Frontal cortex (tissue), 4 donors: ENCODE measurements at places on chromosomes 13 and 19.
A peak's percentile ranks its signal among the peaks of the same experiment; 100 is the strongest.

DNA sequence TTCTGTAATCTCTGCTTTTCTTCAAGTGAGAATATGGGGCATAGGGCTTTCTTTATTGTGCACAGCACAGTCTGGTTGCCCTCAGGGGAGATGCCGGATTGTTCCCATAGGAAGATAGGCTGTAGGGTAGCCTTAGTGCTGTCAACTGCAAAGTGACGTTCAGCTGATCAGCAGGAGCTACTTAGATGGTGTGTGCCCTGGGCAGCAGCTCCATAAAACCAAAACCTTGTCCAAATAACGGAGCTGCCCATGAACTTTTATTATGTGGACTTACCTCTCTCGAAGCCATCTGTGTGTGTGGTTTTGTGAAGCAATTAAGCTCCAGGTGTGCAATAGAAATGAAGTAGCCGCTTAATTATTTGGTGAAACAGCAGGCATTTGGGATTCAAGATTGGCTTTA lies 120.0 kb upstream of the RNF113B start:
- DNase-seq = no peak

GRCh38 chr19:39132344-39132969 lies 6.9 kb downstream of the PAK4 start:
- no peak for DNase-seq

DNA sequence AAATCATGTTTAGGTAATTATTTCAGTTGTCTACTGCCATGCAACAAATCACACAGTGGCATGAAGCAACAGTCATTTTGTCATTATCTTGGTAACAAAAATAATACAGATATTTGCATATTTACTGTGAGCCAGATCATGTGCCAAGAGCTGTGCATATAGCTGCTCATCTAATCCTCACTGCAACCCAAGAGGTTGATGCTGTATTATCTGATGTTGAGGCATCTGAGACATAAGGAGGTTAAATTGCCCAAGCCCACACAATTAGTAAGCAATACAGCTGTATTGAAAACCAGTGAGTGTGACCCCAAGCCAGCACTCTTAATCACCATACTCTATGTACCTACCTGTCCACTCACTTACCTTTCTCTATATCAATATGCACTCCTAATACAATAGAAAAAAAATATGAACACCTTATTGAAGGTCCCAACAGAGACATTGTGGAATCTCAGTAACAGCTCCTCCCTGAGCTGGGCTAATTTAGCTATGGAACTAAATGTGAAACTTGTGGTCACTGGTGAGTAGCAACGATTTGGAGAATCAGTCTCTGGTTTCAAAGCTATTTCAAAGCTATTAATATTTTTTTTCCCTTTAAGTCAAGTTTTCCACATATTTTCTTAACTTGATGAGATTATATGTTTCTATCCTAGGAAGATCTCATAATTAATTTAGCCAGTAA lies 185.2 kb downstream of the KLF12 start:
- DNase-seq = no peak

- no peak for DNase-seq
Measured at GRCh38 chr19:917323-918151, at the start of gene KISS1R. Gene KISS1R, plus strand, starts transcription at chr19:917333. Its CDS starts 170 bp downstream, at chr19:917503.

DNA sequence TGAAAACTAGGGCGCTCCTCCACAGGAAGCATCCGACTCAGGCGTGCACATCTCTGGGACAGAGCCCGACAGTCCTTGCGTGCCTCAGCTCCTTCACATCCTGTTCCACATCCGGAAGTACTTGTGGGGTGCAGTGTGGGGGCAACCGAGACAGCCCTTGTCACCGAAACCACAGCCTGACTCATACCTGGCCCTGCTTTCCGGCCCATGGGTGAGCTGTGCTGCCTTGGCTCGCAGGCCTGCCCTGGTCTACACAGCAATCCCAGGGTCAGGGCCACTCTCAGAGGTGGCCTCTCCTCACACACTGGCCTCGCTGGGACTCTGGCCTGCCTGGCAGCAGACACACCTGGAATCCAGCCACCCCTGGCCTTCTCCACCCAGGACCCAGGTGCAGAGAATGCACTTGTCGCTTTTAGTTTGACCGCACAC lies 100.4 kb downstream of the STK24 start:
- no peak for DNase-seq

- DNase-seq = no peak
Measured at GRCh38 chr13:25722893-25723292, 328.9 kb downstream of the SHISA2 start.

DNA sequence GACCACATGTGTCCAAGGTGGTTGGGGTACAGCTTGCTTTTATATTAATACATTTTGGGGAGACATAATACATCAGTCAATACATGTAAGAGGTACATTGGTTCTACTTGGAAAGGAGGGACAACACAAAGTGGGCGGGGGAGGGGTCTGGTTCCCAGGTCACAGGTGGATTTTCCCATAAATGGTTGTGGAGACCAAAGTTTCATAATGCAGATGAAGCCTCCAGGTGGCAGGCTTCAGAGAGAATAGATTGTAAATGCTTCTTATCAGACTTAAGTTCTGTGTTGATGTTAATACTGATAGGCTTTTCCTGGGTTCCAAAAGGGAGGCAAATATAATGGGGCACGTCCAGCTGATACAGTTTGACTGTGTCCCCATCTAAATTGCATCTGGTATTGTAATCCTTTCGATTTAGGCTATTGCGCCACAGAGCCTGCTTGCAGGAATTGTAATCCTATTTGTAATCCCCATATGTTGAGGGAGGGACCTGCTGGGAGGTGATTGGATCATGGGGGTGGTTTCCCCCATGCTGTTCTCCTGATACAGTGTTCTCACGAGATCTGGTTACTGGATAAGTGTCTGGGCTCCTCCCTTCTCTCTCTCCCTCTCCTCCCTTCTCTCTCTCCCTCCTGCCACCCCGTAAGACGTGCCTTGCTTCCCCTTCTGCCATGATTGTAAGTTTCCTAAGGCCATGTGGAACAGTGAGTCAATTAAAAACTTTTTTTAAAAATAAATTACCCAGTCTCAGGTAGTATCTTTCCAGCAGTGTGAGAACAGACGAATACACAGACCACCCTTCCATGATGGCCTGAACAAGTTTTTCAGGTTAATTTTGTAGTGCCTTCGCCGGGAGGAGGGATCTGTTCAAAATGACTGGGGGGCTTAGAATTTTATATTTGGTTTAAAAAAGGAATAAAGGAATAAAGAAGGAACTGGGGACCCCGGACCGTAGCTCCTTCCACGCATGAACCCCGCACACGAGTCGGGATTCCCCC lies 44.9 kb downstream of the ZNF823 start:
- no peak for DNase-seq

DNA sequence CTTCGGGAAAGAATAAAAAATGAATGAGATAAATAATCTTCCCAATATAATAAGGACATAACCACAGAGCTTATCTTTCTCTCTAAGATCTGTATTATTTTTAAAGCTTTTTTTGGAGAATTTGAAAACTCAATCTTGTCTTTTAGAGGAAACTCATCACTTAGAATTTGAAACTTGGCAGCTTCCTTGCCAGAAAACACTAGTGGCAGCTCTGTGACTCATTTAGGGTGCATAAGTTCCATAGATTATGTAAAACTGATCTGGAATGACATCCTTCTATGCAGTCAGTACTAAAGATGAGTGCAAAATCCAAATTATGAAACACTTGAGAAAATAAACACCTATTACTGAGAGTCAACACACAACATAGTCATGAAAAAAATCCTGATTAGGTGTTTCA lies 848.0 kb downstream of the DACH1 start:
- no peak for DNase-seq

DNA sequence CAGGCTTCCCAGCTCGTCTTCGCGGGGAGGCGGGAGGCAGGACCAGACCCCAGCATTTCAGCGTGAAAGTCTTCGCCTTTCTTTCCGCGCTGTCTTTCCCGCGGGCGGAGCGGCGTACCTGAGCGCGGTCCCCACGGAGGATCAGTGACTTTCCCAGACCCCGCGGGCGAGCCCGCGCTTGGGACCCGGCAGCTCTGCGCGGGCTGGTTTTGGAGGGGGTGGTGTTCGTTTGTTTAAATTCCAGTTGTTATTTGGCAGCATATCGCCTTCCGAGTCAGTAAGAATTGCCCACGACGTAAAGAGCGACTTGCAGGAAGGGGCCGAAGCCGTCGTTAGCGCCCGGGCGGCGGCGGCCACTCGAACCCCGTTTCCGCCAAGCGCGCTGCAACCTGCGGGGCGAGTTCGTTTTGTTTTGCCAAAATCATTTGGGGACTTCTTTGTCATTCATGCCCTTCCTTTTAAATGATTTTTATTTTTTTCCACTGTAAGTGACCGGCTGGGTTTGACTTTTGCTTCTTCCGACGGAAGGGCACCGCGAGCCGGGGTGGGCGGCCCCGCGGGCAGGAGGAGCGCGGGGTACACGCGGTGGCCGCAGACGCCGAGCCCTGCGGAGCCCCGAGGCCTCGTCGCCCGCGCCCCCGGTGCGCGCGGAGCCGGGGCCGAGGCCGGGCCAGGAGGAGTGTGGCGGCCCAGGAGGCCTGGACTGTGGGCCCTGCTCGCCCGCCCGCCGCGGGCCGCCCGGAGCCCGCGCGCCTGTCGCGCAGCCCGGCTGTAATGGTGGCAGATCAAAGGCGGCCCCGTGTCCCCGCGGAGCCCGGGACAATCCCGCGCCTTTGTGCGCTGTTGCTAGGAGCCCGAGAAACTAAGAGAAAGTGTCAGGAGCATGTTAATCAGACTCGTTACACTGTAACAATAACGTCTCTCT lies 75.9 kb downstream of the ZIC5 start:
- no peak for DNase-seq

DNA sequence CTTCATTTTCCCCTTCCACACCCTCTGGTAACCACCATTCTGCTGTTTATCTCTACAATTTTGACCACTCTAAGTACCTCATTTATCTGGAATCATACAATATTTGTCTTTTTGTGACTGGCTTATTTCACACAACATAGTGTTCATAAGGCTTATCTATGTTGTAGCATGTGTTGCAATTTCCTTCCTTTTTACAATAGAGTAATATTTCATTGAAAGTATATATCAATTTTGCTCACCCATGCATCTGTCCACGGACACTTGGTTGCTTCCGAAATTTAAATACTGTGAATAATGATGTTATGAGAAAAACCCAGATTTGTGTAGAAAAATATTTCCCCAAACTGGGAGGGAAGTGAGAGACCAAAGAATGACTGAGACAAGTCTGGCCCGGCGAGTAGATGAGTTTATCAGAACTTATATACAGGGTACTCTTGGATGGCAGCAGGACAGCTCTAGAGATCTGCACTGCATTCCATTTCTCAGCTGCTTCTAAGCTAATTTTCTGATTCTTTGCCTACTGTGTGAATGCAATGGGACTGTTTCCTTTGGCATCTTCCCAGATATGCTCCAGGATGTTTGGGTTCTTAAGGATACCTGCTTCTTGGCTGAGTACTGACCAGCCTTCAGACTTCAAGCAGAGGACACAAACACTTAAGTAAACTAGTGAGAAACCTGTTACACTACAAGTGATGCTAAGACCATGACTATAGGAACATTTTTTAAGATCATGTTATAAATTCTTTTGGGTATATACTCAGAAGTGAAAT lies 834.0 kb upstream of the PCDH9 start:
- DNase-seq = no peak

GRCh38 chr19:38004186-38004520 lies 97.1 kb downstream of the SIPA1L3 start:
- DNase-seq = no peak

DNA sequence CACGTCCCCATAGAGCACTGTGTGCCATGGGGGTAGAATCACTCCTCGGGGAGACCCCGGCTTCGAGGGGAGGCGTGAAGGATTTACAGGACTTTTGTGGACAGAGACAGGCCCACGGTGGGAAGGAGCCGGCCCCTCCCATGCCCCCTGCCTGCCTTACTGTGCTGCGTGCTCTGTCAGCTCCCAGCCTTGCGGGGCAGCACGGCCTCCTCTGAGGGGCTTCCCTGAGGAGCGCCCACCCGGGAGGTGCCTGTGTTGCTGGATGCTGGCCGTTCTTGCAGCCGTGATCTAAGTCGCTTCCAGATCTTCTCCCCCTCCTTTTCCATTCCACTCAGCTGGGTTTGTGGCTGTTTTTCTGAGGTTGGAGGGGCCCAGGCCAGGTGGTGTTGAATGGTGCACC lies 29.1 kb downstream of the PLEKHJ1 start:
- DNase-seq = no peak

DNA sequence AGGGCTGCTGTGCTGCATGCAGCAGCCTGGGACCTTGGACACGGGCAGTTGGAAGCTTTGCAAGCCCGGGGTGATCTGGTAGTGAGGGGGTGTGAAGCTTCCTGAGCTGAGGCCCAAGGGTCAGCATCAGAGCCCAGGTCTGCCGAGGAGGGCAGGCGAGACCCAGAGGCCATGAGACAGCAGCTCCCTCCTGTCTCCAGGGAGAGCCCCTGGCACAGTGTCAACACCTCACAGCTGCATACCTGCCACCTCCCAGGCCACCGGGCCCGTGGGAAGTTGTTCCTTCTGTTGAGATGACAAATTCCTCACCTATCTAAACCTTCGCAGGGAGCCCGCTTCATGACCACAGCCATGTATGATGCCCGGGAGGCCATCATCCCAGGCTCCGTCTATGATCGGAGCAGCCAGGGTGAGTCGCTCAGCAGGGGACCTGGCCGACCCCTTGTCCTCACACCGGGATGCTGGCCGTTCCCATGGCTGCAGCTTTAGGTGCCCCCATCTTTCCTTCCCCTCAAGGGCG lies 32.1 kb downstream of the CERS1 start:
- DNase-seq = no peak

- no peak for DNase-seq
Measured at GRCh38 chr19:17105556-17105955, 30.0 kb downstream of the MYO9B start.

GRCh38 chr19:51146751-51147150 lies 4.7 kb downstream of the SIGLEC7 start:
- DNase-seq = no peak

DNA sequence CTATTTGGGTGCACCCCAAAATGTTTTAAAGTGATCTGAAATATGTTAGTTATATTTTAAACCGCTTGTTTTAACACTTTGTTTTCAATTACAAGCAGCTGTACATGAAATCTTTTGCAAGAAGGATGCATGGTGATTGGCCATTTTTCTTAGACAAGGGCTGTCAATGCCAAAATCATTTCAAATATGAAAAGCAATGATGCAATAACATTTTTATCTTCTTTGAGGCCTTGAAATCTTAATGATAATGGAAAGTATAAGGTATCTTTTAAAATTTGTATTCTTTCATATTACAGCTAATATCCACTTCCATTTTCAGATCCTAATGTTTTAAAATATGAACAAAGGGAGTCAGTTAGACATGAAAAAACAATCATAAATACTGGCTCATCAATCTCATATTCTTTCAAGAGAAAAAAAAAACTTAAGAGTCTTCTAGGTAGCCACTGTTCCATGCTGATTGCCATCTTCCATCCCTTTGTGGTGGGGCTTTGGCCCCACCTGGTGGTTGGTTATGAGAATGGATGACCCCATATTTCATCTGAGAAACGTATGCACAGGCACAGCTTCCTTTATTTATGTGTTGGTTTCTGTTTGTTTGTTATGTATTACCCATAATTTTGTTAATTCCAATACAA lies 330.3 kb upstream of the MIR17HG start:
- peak; percentile 6 for DNase-seq
